ENCODE measurements at places on chromosomes 5 and 9.

- DNase-seq: no peak
These were observed 232.8 kb downstream of the ARHGEF28 start for GRCh38 chr5:73858776-73859175.

- no peak for DNase-seq
These were observed 139.8 kb downstream of the ESM1 start for GRCh38 chr5:54845567-54845941.

- DNase-seq: no peak
These were observed 1202.8 kb upstream of the CDH6 start for GRCh38 chr5:29990681-29991080.

GRCh38 chr9:90858457-90858901, 56.9 kb downstream of the SYK start:
- no peak for DNase-seq

- DNase-seq: no peak
These were observed 691 bp downstream of the DMXL1 start for GRCh38 chr5:119071561-119071995.

DNA sequence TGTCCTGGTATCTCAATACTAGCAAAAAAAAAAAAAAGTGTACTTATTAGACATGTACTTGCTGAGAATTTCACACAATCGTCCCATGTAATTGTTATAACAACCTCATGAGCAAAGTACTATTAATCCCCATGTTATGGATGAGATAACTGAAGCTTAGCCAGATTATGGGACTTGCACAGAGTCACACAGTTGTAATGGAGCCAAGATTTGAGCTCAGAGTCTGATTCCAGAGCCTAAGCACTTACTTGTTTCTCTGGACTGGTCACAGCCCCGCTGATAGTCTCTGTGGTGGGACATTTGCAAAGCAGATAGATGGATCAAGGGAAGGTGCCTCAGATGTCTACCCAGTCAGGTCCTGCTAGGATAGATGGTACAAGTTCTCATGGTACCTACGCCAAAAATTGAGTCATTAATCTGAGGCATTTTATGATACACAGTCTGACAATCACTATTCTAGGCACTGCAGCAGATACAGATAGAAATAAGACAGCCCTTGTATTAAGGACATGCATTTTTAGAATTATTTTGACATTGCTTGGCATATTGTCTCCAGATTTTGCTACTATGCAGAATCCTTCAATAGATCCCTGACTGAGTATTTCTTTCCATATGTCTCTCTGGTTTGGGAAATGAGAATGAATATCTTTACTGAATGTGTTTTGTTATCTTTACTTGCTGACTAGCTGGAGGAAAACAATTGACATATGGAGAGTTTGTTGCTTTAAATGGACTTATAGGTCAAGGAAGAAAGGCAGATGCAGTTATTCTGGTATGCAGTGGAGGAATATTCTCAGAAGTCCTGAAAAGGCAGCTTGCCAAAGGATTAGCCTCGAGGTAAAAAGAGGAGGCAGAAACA, 149.5 kb downstream of the ADAMTSL1 start:
- no peak for DNase-seq

DNA sequence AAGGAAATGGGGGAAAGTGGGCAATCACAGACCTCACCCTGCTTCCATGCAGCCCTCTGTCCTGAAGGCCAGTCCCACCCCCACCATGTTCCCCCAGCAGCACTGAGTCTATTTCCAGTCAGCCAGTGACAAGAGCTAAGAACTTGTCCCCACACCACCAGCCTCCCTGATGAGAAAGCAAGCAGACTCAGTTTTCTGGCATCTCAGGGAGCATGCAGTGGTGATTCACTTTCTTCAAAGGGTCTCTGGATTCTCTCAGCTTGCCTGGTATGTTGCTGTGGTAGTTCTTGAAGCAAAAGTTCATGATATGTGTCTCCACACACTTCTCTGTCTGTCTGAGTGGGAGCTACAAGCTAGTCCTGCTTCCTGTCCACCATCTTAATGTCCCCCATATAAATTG, 799.9 kb upstream of the TYRP1 start:
- DNase-seq: no peak

- DNase-seq: no peak
These were observed 59.5 kb downstream of the EGFLAM start for GRCh38 chr5:38317868-38318267.

DNA sequence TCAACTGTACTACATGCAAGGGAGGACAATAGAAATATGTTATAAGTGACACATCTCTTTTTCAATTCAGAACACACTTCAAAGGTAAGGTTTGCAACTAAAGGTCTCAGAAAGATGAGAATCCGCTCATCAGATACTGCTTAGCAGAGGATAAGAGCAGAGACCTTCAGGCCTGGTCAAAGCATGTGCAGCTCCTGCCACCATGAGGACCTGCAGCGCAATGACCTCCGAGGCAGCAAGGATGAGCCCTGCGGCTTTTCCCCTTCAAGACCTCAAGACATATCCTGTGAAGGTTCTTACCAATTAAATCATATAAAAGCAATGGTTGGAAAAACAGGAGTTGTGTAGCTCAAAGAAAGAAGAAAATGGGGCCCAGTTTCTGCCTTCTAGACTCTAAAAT, 135.8 kb downstream of the TRIM36 start:
- no peak for DNase-seq

- DNase-seq: no peak
These were observed 169.7 kb downstream of the ZDHHC21 start for GRCh38 chr9:14523545-14523944.

- no peak for DNase-seq
These were observed 445.0 kb upstream of the DMAC1 start for GRCh38 chr9:8244505-8245092.

- DNase-seq: peak; percentile 46
These were observed 2.2 kb upstream of the CLINT1 start for GRCh38 chr5:157860898-157861890.

DNA sequence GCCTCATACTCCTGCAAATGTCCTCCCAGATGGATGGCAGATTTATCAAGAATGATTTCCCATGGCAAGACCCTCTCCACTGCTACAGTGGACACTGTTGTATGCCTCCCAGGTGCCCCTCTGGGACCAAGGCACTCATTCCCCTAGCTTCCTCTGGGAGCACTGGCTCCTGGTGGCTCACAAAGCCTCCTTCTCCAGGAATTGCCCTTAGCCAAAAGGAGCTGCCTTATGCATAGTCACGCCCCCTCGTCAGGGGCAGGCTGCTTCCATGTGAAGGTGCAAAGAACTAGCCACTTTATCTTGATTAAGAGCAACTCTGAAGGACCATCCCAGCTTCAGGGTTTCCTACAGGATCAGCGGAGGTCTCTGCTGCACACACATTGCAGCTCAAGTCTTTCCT, 358.1 kb downstream of the CDK5RAP2 start:
- DNase-seq: no peak

- no peak for DNase-seq
These were observed 55.8 kb downstream of the ZNF354C start for GRCh38 chr5:179115845-179116524.

DNA sequence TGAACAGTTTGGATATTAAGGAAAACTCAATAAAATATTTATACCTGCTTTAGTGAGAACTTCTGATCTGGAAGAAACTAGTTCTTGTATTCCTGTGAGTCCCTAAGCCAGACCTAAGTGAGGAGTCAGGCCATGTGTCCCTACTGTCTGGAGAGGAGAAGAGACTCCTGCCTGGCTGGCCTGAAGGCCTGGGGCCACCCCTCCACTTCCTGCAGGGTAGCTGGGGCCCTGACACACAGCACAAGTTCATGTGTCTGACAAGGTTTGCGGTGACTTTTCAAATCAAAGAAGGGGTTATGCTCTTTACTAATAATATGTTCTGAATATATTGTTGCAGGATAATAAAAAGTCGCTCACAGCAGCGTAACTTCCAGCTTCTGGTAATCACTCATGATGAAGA, 16.1 kb upstream of the IL13 start:
- DNase-seq: no peak

- no peak for DNase-seq
These were observed 185.9 kb upstream of the ZNF618 start for GRCh38 chr9:113690055-113690740.

GRCh38 chr9:69012696-69013381, 1.1 kb downstream of the PRKACG start:
- no peak for DNase-seq

- no peak for DNase-seq
These were observed 670.1 kb upstream of the CDH9 start for GRCh38 chr5:27708534-27708933.

DNA sequence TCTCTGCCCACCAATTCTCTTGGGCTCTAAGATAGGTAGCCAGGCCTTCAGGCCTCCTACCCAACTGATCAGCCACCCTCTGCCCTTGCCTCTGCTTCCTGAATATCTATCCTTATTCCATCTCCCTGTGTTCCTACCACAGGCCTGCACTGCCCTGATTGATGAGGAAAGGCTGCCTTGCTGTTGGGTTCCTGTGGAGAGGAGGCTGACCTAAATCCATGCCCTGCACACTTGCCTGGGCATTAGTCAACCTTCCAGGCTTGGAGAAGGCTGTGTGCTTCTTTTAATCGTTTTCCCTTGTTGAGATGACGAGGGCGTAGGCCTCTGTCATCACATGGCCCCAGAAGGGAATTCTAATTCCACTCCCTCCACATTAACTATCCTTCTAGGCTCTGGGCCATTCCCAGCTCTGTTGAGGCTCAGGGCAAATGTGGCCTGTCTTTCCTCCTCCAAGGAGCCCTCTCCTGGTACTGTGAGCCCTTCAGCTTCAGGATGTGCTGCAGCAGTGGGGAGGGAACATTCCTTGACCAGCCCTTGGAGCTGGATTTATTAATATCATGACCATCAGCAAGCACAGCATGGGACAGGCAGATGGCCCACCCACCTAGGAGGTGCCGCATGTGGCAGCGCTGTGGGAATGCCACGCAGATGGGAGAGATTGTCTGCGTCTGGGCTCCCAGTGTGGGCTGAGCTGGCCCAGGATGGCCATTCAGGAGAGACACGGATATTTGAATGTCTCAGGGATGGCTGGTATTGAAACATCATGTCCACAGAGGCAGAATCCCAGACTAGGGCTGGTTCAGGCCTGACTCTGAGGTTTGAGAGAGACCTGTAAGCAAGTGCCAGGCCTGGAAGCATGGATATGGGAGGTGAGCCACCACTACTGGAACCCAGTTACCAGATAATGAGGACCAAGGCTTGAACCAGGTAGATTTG, 40.9 kb downstream of the ANGPTL2 start:
- DNase-seq: no peak

DNA sequence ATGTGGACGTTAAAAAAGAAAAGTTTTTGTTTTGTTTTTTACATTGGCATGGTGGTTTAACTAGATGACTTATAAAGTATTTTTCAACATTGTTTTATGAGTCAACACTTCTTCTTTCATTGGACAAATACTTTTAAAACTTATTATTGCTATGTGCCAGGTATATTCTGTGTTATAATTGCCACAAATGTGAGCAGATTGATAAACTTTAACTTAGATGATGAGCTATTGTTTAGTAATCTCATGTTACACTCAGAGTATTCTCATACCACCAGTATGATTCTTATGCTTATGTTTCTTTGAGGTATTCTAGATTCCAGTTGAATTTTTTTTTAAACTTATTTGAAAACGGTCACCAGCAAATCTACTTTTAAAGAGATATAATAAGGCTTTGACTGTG, 60.3 kb downstream of the RASA1 start:
- no peak for DNase-seq

DNA sequence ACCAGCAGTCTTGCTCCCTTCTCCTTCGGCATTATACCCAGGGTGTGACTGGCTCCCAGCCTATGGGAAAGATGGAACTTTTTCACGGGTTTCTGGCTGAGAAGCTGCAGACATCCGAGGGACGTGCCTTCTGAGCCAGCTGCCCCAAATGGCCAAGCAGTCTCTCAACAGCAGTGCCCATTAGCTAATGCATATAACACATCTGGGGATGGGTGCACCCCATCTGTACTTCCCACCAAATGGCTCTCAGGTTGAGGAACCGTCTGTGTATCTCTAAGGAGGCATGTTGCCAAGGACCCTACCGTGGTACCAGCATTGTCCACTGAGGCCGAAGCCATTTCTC, 25.0 kb downstream of the C5orf15 start:
- no peak for DNase-seq

DNA sequence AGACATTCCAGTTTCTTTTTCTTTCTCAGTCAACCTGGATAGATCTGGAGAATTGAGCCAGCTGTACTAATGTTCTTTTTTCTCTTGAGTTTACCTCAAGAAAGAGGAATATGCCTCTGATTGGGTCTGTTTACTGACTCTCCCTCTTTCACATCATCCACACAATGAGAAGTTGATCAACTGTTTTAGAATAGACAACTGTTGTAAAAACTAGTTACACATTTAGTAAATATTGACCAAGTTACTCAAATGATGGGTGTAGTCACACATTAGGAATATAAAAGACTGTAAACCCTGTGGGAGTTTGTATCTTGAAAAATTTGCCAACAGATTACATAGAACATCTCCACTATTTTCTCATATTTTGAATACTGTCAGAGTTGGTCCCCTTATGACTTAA, 330.8 kb downstream of the FER start:
- no peak for DNase-seq
